CD4-positive, alpha-beta T cell treated with Interleukin-10 for 1 hour (primary cell): ENCODE measurements at places on chromosomes 11 and 22.

- no peak for DNase-seq
Observed at GRCh38 chr11:19560156-19560555, 152.5 kb upstream of the NAV2 start.

GRCh38 chr22:19178065-19178656, 375 bp downstream of the SLC25A1 start:
- DNase-seq = peak; percentile 62

DNA sequence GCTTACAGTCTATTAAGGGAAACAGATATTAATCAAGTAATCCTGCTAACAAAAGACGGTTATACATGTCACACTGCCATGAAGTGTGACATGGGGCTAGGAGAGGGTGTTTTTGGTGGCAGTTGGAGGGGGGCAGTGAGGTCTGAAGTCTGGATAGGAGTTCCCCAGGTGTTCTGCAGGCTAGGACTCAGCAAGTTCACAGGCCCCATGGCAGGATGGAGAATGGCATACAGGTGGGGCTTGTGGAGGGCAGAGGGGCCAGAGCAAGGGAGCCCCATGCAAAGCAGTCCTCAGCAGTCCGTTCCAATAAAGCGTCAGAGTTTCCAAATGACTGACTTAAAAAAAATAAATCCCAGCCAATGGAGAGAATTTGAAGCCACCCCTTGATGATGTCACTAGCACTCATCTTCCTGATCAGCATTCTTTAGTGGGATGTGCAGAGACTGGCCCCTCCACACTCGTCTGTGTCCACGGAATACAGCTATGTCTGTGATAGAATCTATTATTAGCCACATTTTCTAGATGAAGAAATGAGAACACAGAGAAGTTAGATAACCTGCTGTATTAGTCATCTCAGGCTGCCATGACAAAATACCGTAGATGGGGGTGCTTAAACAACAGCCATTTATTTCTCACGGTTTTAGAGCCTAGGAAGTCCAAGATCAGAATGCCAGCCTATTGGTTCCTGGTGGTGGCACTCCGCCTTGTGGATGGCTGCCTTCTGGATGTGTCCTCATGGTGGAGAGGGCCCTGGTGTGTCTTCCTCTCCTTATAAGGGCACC, 32.6 kb downstream of the PRDM11 start:
- DNase-seq = no peak

DNA sequence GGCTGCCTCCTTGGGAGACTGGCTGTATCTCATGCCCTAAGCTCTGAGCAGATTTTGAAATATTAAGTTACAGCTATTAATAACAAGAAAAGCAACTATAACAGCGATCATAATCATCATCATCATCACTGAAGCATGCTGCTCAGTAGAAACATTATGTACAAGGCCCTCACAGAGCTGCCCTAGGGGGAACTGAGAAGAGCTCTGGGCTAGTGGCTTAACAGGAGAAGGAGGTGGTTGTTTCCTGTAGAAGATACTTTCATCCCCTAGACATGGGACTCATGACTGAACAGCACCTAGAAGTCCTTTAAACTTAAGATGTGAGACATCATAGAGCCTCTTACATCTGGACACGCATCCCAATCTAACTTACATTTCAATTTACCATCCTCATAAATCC, 332.8 kb upstream of the PLET1 start:
- no peak for DNase-seq

- peak; percentile 94 for DNase-seq
Observed at GRCh38 chr11:70202920-70203750, at the start of gene FADD. TSS of gene FADD (plus strand) at chr11:70203296. CDS start at chr11:70203460, 164 bp downstream.

DNA sequence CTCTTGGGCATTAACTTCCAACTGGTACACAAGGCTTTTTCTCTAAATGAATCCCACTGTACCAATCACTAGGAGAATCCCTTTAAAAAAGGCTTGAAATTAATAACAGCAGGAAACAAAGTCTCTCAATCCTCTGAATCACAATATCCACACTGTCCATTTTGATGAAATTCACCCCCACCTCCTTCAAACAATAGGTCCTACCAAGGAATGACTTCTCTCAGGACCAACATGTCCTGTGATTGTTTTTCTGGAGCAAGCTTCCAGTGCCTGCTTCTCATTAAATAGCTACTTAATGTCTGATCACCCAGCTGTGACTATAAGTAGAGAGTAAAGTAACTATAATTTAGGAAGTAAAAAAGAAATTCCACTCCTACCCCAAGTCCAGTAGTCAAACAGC, 13.1 kb downstream of the NUMA1 start:
- DNase-seq = no peak

GRCh38 chr11:61949169-61950034, 749 bp upstream of the BEST1 start:
- DNase-seq = peak; percentile 27

DNA sequence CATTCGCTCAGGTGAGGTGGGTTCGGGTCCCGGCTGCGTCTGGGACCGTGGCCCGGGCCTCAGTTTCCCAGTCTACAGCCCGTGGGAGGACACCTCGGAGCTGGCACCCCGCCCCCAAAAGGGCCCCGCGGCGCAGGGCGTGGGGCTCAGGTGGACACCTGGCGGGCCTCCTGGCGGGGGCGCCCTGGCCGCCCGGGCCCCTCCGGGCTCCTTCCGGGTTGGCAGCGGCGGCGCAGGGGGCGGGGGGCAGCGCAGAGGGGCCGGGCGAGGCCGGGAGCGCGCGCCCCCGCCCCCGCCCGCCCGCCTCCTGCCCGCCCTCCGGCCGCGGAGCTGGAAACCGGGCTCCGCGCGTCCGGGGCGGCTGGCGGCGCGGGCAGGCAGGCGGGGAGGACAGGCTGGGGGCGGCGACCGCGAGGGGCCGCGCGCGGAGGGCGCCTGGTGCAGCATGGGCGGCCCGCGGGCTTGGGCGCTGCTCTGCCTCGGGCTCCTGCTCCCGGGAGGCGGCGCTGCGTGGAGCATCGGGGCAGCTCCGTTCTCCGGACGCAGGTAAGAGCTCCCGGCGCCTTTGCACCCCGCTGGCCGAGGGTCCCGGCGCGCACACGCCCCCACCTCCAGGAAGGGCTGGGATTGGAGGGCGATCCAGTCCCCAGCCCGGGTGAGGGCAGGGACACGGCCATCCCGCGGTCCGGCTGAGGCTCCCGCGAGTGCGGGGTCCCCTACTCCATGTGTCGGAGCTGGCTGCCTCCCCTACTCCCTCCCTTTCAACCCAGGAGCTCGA, at the start of gene EMID1:
Gene EMID1, plus strand, starts transcription at position 303 of the 778 bp plus-strand sequence. Its CDS starts 143 bp downstream, at position 446.
- DNase-seq = no peak

DNA sequence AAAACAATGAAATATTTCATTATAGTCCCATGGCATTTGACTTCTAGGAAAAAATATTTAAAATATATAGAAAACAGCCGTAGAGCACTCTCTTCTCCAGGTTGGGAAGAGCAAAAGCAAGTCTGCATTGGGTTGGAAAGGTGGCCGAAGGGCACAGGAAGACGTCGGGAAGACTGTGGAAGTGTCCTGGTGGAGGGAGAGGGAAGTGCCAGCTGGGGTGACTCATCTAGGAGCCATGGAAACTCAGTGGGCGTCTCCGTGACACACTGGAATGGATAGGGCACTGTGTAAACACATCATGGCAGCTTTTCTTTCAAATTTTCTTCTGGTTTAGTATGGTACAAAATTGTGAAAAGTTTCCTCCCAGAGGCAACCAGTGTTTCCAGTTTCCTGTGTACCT, 12.7 kb downstream of the GTPBP1 start:
- DNase-seq = no peak

GRCh38 chr11:72541257-72541974, 107.1 kb upstream of the CLPB start:
- no peak for DNase-seq

DNA sequence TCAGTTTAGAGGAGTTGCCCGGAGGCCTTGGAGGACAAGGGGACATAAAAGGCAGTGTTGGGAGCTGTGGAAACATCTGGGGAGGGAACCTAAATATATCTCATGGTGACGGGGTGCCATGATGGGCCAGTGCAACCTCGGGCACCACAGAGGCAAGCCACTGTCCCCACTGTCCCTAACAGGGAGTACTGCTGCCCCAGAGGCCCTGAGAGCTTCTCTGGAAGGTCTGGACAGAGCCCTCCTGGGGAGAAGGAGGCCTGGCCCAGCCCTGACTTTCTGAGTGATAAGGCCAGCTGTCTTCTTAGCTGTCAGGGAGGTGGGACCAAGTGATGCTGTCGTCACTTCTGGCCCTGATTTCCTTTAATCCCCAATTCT, 5.5 kb upstream of the P2RY6 start:
- DNase-seq = no peak
